ENCODE measurements at places on chromosomes 3 and 15. TPM values are rescaled to one million over a fixed set of nuclear protein-coding genes. Genes with fewer than 3 reads are reported as not detected.

GP5 gene
- not detected for total RNA-seq

LSMEM2 gene
- not detected for total RNA-seq

HDC gene
- not detected for total RNA-seq

C2CD4A gene
- not detected for total RNA-seq

C3orf70 gene
- total RNA-seq: not detected

LMAN1L gene
- not detected for total RNA-seq

ITGA11 gene
- total RNA-seq: 4.9 TPM

NMB gene
- 26.3 TPM for total RNA-seq

CLRN1 gene
- total RNA-seq: not detected

NUP210 gene
- total RNA-seq: 40.7 TPM

SLC28A2 gene
- total RNA-seq: not detected

TNK2 gene
- total RNA-seq: 15.4 TPM

HTR3E gene
- total RNA-seq: not detected

C3orf20 gene
- 0.03 TPM for total RNA-seq

TMEM45A gene
- 2.4 TPM for total RNA-seq

ADAMTS17 gene
- total RNA-seq: not detected

CPEB1 gene
- 2.4 TPM for total RNA-seq

POLG gene
- 49.8 TPM for total RNA-seq

GOLGA6B gene
- total RNA-seq: not detected

CACNA2D2 gene
- 0.58 TPM for total RNA-seq

SV2B gene
- 0.10 TPM for total RNA-seq

ARNT2 gene
- 15.9 TPM for total RNA-seq

AHSG gene
- not detected for total RNA-seq

IL5RA gene
- not detected for total RNA-seq

SAXO2 gene
- total RNA-seq: 3.3 TPM

LAMB2 gene
- 88.8 TPM for total RNA-seq

RAB6B gene
- 1.7 TPM for total RNA-seq

GOLGA6D gene
- 0.12 TPM for total RNA-seq

SYNPR gene
- total RNA-seq: not detected

LSAMP gene
- total RNA-seq: not detected

TRPC1 gene
- total RNA-seq: 8.1 TPM

GASK1A gene
- not detected for total RNA-seq

SAMMSON gene
- total RNA-seq: not detected

PRSS50 gene
- not detected for total RNA-seq

SLC9C1 gene
- total RNA-seq: not detected

STT3B gene
- 71.2 TPM for total RNA-seq

SLC25A20 gene
- total RNA-seq: 12.9 TPM

ARHGEF3 gene
- total RNA-seq: 6.1 TPM

GNAT1 gene
- total RNA-seq: not detected

XIRP1 gene
- total RNA-seq: 0.04 TPM

HIGD2B gene
- total RNA-seq: not detected

TMEM212 gene
- not detected for total RNA-seq

IQCF5 gene
- not detected for total RNA-seq

PLSCR5 gene
- total RNA-seq: not detected

CX3CR1 gene
- total RNA-seq: not detected

PLA1A gene
- 0.27 TPM for total RNA-seq

PCOLCE2 gene
- 33.5 TPM for total RNA-seq

BDH1 gene
- 4.9 TPM for total RNA-seq
